Activated CD4-positive, alpha-beta T cell treated with anti-CD3 and anti-CD28 coated beads, Interleukin-2, amount 50 U/mL, for 24 hours (primary cell): ENCODE measurements at places on chromosomes 4 and X.

GRCh38 chr4:79663141-79663540 lies 255.1 kb upstream of the GK2 start:
- no peak for DNase-seq

GRCh38 chr4:108900018-108900580 lies 137.2 kb upstream of the ETNPPL start:
- DNase-seq, result no peak

GRCh38 chrX:47360423-47361179 lies 9.8 kb upstream of the ZNF157 start:
- DNase-seq, result no peak

DNA sequence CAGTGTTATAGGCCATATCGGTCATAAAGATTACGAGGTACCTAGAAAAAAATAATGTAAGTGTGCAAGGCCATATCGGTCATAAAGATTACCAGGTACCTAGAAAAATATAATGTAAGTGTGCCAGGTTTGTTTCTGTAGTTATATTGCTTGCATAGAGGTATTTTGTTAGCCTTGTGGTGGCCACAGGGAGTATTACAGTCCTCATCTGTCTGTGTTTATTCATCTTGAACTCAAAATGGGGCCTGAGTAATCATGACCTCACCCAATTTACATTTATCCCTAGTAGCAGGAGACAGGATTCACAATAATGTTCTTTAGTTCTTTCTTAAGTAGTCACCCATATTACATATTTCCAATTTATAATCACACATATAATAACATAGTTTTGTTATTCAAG lies 459.7 kb downstream of the MID1IP1 start:
- DNase-seq, result no peak
